ENCODE measurements at places on chromosomes 11 and 22.

DNA sequence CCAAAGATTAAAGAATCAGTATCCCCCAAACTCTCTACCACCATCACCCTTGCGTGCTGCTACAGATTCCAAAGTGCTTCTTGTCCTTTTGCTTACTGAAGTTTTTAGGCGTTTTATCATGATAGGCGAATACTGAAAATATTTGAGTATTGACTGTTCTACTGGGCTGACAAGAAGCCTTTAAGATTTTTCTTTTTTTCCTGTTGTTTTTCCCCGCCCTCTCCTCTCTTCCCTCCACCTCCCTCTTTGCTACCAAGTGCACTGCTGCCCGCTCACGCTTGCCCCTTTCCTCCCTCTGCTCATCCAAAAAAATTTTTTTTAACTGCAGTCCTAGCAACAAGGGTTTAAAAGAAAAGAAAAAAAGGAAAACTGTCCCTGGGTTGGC, 679 bp downstream of the SPCS2 start:
- DNase-seq, result no peak

GRCh38 chr22:47166446-47167016, 404.1 kb downstream of the TBC1D22A start:
- no peak for DNase-seq

DNA sequence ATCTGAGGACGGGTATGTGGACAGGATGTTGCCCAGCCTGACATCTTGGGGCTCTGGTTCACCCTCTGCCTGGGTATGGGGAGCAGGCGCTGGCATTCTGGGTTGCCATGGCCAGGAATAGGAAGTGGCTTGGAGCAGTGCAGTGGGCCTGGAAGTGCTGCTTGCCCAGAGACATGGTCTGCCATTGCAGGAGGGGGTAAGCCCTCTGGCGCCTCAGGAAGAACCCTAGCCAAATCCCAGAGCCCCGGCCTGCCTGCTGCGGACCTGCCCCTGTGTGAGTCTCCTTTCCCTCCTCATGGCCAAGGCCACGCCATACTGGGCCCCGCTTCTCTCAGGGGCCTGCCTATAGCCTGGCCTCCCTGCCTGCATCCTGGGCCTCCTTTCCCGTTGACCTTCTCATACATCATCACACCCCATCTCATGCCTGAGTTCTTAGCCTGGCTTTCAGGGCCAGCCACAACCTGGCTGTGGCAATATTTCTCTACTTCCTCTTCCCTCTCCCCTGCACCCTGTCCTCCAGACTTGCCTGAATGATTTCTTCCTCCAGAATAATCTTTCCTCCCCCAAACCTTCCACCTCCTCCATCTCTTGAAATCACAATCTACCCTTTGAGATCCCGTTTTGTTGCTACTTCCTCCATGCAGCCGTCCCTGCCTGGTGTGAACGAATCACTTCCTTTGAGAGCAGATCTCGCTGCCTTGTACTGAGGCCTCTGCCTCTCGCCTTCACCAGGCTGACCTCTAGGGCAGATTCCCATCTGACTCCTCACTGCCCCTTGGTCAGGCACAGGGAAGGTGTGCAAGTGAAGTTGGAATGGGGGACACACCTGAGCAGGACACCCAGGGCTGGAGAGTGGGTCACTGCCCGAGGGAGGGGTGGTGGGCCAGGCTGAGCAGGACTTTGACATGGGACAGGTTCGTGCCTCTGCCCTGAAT, 5.2 kb downstream of the CAPN5 start:
- DNase-seq, result no peak

DNA sequence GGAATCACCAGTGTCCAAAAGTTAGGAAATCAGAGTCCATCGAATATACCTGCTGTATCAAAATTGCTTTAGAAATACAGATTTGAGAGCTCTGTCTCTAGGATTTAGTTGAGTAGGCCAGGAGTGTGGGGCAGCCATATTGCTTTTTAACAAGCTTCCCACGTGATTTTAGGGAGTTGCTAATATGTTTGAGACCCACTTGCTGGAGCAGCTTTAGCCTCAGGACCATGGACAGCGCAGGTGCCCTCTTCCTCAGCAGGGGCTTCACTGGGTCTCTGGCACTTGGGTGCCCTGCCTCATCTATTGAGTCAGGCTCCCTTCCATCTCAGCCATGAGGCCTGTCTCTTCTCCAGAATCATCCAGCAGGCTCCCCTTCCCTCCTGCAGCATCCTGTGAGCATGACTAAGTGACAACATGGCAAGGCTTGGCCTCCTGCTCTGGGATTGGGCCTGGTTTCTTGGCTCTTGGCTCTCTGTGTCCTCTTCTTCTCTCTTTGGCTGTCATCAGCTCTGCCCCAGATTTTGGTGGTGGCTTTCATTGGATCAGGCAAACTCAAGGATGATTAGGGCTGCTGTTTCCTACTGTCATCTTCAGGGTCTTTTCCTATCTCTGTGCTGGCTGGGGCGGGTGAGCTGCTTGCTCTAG, 70.0 kb downstream of the SGSM1 start:
- no peak for DNase-seq

- DNase-seq, result no peak
Observed at GRCh38 chr11:7579361-7579791, 65.6 kb downstream of the PPFIBP2 start.

DNA sequence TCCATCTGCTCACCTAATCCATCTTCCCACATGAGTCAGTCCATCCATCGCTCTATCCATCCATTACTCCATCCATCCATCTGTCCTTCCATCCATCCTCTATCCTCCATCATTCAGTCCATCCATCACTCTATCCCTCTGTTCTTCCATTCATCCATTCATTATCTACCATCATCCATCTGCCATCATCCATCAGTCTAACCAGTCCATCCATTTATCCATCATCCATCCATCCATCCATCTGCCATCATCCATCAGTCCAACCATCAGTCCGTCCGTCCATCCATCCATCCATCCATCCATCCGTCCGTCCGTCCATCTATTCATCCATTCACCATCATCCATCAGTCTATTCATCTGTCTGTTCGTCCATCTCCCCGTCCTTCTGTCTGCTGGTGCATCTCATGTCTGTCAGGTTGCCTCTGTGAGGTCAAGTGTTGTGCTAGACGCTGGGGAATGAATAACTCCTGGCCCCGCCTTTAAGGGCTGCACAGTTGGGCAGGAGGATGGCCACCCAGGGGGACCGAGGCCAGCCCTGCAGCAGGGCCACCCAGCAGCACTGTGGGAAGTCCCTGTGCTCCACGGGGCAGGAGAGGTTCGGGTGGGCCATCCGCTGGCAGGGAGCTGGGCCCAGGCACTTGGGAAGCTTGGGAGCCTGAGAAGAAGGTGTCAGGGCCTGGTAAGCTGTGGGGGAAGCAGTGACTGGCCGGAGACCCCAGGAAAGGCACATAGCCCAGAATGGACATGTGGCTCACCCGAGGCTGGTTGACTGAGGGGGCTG, 137.1 kb downstream of the CTTN start:
- DNase-seq, result no peak

GRCh38 chr11:57463671-57464538, 3.6 kb downstream of the RTN4RL2 start:
- DNase-seq, result no peak

DNA sequence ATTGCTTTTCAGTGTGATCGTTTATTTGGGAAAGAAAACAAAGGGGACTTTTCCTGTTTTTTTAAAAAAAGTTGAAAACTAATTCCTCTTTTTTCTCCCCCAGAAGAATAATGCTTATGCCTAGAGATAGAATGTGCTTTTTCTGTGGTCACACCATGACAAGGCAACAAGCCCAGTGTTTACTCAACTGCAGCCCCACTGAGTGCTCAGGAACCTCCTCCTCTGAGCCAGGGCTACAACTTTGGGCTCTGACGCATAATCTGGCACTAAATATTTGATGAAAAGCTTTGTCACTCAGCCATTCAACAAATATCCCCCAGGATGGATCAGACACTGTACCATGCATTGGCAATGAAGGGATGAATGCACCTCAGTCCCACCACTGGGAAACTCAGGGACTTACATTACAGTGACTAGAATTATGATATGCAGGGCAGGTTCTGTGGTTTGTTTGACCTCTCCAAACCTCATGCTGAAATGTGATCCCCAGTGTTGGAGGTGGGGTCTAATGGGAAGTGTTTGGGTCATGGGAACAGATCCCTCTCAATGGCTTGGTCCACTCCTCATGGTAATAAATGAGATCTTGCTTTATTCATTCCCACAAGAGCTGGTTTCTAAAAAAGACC, 155.9 kb downstream of the CCDC34 start:
- DNase-seq, result no peak

- DNase-seq, result no peak
Observed at GRCh38 chr11:111836721-111837120, 34.7 kb downstream of the ALG9 start.

DNA sequence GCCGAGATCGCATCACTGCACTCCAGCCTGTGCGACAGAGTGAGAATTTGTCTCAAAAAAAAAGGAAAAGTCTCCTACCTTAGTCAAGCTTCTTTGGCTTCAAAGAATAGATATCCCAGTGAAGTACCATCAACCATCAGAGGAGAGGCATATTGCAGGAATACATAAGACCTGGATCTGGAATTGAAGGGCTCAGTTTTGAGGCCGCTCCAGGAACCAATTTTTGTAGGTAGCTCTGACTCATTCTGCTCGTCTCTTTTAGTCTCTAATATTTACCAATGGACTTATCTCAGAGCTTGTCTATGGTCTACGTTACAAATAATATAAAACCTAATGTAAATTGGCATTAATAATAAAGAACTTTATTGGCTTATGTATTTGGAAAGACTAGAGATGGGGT, 8.2 kb upstream of the CCDC15 start:
- DNase-seq, result no peak

GRCh38 chr11:742571-743201, 4.6 kb upstream of the TALDO1 start:
- no peak for DNase-seq

DNA sequence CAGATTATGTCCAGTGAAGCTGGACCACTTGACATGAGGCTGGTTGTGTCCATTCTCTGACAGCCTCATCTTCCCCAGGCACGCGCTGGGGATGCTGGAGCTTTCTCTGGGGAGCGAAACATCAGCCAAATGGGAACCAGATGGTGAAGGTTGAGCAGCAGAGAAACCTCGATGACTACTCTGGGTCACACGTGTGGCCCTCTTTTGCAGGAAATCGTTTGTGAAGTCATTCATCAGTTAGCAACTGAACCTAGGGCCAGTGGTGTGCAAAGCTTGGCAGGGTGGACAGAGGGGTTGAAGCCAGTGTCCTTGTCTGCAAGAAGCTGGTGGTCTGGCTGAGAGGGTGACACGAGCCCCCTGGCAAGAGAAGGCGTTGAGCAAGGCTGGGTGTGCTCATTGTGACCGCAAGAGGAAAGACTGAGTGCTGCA, 109.8 kb downstream of the ZBTB16 start:
- DNase-seq, result no peak

DNA sequence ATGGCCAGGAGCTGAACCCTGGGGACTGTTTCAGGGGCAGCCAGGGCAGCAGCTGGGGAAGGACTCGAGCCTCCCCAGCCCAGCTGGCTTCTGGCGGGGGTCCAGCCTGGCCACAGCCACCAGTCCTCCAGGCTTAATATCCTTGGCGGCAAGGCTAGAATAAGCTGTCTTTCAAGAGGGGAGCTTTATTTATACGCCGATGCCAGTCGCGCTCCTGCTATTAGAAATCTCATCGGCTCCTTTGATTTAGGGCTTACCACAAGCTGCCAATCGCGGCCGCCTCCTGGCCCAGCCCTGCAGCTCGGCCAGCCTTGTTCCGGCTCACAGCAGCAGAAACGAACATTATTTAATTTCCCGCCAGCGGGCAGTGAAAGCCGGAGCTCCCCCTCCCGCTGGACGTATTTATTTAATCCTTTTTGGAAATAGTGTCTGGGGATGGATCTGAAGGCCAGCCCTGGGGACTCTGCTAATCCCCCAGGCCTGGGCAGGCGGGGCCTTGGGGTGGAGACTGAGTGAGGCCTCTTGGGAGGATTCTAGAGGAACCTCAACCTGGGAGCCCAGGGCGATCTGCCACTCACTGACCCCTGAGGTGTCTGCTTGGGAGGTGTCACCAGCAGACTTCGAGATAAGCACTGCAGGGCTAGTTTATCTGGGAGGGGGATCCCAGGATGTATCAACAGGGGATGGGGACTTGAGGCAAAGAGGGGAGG, 363.1 kb downstream of the MN1 start:
- DNase-seq, result no peak

DNA sequence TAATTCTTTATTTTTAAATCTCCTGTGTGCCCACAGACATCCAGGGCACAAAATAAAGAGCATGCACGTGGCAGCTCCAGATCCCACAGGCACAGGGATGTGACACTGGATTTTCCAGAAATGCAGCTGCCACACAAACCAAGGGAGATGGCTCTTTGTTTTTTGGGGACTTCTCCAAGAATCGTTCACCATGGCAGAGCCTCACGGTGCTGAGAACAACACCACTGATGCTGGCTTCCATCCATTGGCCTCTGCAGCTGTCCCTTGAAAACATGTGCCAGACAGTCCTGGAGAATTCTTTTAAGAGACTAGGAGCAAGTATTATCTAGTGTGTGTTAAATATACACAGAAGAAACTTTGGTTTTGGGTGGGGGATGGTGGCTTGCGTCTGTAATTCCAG, 108.4 kb upstream of the SLC22A12 start:
- no peak for DNase-seq

GRCh38 chr11:13140873-13141655, 131.9 kb downstream of the RASSF10 start:
- no peak for DNase-seq

DNA sequence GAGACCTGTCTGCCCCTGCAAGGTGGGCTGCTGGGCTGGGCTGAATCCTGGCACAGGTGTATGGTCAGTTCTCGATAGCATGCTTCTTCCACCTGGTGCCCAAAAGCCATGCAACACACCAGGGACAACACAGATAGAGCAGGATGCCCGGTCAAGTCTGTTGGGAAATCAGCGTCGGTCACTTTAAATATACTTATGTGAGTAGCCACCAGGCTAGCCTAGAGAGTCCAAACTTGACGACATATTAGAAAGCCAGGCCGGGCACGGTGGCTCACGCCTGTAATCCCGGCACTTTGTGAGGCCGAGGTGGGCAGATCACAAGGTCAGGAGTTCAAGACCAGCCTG, 8.9 kb downstream of the C1QTNF6 start:
- no peak for DNase-seq

DNA sequence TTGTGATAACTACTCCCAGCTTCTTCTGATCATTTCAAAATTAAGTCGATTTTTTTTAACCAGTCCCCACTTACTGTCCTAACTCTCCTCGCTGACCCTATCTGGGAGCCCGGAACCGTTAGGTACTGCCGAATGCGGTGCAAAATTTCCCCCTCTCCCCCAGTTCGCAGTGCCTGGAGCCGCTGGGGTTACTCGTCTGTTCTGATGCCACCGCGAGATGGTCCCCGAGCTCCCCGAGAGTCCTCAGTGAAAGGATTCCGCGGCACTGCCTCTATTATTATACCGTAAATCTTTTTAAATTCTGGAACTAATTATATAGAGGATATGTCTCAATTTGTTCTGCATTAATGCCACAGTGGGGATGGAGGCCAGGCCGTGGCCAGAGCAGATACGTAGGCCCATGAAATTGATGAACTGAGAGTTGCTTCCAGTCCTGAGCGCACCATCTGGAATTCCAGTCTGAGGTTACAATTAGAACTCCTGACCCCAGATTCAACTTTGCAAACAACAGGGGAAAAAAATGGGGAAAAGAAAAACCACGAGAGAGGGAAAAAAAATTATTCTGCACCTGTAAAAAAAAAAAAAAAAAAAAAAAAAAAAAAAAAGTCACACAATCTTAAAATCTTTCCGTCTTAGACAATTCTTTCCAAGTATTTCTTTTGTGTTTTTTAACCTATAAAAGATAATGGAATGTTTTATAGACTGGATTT, 4.3 kb upstream of the WT1 start:
- DNase-seq, result no peak

- no peak for DNase-seq
Observed at GRCh38 chr11:64925536-64926436, 1.3 kb downstream of the PPP2R5B start.

- DNase-seq, result no peak
Observed at GRCh38 chr11:11239959-11240358, 113.1 kb downstream of the CSNK2A3 start.

- DNase-seq, result no peak
Observed at GRCh38 chr11:9697766-9698165, 33.9 kb downstream of the SWAP70 start.

Data from stimulated activated CD8-positive, alpha-beta memory T cell treated with anti-CD3 and anti-CD28 coated beads, Interleukin-15, amount 100 ng/mL, for 1 hour (primary cell).